ENCODE measurements at places on chromosomes 5 and 9.

DNA sequence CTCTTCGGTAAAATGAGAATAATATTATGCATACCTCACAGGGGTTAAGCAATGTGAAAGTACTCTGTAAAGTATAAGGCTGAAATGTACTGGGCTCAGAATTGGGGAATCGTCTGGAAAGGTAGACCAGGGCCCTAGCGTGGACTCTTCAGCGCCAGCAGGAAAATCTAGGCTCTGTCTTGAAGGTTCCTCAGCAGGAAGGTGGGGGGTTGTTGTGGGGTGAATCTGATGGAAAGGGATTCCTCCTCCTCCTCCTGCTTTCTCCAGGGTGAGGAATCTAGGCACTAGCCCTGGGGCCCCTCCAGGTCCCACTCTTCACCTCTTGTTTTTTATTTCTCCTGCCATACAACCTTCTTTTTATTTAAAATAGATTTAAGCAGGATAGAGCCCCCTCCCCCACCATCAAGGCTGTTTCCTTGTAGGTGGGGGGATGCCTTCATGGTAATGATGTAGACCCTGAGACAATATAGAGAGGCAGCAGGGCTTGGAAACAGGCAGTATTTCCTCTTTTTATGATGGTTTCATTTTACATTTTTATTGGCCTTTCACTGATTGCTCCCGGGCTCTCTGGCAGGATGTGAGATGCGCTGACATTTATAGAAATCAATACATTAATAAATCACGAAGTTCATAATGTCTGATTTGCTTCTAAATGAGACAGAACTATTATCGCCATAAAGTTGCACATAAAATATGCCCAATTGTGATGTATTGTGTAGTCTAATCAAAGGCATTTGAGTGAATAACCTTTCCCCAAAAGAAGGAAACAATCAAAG is 78.9 kb upstream of the GABRP start:
- no peak for DNase-seq

DNA sequence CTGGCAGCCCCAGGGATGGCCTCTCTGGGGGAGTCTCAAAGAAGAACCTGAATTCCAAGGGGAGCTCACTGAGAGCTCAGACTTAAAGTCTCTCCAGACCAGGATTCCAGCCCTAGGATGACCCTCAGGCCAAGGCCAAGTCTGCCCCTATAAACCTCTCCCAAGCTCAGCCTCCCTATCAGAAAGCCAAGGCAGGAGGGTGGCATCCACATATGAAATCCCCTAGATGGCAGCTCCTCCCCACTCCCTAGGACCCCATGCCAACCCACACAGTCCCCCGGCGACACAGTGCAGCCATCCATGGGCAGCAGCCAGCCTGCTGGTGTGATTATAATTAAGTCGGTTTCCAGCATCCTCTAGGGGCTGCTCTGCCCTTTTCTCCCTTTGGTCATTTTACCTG is 269.9 kb downstream of the CDK5RAP2 start:
- no peak for DNase-seq

GRCh38 chr5:132059043-132059695 is 1.3 kb upstream of the IL3 start:
- no peak for DNase-seq

DNA sequence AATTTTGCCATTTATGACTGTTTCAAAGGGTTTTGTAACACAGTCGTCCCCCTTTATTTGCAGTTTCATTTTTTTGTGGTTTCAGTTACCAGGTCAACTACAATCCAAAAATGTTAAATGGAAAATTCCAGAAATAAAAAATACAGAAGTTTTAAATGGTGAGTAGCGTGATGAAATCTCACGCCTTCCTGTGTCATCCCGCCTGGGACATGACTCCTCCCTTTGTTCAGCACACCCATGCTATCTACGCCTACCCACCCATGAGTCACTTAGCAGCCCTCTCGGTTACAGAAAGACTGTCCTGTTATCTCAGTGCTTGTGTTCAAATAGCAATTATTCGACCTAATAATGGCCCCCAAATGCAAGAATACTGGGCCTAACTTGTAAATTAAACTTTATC is 765.3 kb upstream of the ADAMTS16 start:
- DNase-seq, result no peak

GRCh38 chr5:97111616-97112015 is 30.8 kb downstream of the LIX1 start:
- DNase-seq, result no peak

DNA sequence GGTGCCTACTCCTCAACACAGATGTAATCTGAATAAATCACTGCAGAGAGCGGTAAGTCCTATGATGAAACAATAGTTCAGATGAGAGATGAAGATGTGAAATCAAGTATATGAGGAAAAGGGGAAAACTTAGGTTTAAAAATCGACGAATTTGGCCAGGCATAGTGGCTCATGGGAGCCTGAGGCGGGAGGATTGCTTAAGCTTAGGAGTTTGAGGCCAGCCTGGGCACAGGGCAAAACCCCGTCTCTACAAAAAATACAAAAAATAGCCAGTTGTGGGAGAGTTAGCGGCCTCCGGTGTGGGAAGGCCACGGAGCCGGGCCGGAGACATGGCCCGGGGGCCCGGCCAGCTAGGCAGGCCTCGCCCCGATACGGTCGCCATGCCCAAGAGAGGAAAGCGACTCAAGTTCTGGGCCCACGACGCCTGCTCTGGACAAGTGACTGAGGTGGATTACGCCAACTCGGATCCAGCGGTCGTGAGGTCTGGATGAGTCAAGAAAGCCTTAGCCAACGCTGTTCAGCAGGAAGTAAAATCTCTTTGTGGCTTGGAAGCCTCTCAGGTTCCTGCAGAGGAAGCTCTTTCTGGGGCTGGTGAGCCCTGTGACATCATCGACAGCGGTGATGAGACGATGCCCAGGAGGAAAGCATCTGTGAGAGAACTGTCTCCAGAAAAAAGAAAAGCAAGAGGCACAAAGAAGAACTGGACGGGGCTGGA is 62.8 kb upstream of the SUB1 start:
- no peak for DNase-seq

GRCh38 chr9:86836797-86837196 is 110.5 kb downstream of the GAS1 start:
- no peak for DNase-seq

GRCh38 chr5:141603923-141604717 is 14.7 kb downstream of the DIAPH1 start:
- no peak for DNase-seq

GRCh38 chr9:13330396-13331004 is 51.0 kb upstream of the MPDZ start:
- DNase-seq, result no peak

DNA sequence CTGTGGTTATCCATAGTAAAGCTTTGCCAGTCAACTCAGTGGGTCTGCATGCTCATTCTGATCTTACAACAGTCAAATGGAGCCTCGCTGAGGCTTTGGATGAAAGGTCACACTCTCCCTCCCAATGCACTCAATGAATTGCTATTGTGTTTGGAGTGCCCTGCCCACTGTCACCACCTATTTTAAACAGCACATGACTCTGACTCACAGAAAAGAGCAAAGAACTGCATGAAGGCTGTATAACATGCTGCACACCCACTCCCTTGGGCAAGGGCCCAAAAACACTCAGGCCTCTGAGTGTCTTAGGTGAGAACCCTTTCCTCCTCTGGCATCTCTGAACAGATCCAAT is 118.7 kb upstream of the CCDC112 start:
- no peak for DNase-seq

GRCh38 chr5:113283558-113283957 is 151.2 kb downstream of the TSSK1B start:
- no peak for DNase-seq

DNA sequence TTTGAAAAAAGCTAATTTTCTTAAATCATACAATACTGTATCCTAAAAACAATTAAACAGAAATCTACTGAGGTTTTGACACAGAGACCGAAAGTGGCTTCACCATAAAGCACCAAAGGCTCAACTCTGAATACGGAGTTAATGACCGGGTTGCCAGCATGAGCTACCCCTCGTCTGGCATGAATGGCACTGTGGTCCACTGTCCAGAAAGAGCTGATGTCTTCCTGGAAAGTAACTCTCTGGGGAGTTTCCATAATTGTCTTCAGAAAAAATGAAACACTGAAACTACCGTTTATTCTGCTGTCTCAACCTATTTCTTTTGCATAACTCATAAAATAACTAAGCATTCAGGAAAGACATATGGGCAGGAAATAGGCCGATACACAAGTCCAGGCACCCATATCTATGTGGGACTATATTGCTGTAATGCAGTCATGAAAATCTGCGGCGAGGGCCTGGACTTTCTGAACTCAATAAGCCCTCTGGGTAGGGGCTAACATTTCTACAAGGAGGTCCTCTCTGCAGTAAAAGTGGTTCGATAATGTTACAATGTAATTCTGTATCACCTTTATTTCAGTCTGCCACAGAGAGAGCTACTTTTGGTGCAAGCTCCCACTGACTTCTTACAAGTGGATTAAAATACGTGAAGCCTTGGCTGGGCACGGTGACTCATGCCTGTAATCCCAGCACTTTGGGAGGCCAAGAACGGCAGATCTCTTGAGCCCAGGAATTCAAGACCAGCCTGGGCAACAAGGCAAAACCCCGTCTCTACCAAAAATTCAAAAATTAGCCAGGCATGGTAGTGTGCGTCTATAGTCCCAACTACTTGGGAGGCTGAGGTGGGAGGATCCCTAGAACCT is 52.4 kb downstream of the ANKH start:
- no peak for DNase-seq

GRCh38 chr5:6736106-6736505 is 22.9 kb downstream of the TENT4A start:
- DNase-seq, result peak; percentile 47

- DNase-seq, result no peak
These were observed 72.4 kb downstream of the CTSL start for GRCh38 chr9:87798261-87798833.

DNA sequence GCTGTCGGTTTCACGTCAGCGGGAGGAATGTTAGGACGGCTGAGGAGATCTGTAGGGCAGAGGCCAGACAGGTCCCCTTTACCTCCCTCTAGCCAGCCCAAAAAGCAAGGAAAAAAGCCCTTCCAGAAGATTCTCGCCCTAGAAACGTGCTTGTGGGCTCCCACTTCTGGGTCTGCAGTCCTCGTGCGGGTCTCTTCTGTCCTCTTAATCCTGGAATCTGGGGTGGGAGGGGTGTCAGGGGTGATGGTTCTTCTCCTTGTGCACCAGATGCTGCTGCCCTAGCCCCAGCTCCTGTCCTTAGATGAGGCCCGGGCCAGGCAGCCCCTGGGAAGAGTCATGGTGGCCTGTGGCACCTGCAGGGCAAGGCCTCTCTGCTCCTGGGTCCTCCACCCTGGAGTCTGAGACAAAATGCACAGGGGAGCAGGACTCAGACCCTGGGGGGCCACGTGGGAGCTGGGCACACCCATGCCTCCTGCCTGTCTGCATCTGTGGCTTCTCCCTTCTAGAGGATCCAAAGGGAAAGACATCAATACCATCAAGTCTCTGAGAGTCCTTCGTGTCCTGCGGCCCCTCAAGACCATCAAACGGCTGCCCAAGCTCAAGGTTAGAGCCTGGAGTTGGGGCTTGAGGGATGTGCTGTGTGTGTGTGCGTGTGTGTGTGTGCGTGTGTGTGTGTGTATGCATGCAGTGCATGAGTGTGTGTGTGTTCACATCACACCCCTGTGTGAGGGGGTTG is 174.2 kb downstream of the CACNA1B start:
- DNase-seq, result no peak

DNA sequence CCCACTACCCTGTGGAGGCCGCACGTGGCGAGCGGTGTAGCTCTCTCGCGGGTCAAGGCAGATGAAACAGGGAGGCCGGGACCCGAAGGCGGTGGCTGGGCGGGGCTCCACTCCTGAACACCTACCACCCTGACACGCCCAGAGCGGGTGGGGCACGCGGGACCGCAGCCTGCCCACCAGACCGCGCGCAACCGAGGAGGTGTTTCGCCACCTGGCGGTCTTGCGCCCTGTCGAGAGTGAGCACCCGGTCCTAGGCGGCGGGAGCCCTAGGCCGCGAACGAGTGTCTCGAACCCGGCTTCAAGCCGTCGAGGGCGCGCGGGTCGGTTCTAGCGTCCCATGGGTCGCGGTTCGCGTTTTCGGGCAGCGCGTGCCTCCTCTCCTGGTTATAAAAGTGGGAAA is 2.2 kb upstream of the EXOSC3 start:
- no peak for DNase-seq

DNA sequence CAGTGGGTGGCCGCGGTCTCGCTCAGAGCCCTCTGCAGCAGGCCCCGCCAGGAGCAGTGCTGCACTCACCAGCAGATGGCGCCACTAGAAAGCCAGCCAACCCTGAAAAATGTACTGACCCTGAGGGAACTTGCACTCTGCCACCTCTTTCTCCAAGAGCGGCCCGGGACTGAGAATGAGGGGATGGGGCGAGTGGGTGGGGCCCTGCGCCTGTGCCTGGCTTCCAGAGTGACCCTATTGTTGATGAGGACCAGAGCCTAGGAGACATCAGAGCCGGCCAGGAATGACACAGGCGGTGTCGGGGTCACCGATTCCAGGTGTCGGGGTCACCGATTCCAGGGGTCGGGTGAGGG is 2.9 kb upstream of the IL17B start:
- DNase-seq, result no peak

- DNase-seq, result no peak
These were observed 2.2 kb downstream of the FBXL7 start for GRCh38 chr5:15502208-15502607.

DNA sequence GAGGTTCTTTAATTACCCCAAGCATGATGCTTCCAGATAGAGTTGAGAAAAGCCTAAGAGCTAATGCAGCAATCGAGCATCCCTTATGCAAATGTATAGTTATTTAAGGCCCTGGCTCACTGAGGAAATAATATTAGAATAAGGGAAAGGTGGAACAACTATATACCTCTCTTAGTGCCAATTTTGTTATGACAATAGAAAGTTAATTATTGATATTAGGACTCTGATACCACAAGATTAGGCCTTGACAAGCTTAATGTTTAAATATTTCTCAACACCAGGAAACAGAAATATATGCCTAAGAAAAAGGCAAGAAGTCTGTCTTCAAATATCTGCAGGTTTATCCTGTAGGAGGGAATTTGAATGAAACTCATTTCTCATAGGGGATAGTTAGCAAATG is 371.0 kb downstream of the PRELID2 start:
- no peak for DNase-seq

DNA sequence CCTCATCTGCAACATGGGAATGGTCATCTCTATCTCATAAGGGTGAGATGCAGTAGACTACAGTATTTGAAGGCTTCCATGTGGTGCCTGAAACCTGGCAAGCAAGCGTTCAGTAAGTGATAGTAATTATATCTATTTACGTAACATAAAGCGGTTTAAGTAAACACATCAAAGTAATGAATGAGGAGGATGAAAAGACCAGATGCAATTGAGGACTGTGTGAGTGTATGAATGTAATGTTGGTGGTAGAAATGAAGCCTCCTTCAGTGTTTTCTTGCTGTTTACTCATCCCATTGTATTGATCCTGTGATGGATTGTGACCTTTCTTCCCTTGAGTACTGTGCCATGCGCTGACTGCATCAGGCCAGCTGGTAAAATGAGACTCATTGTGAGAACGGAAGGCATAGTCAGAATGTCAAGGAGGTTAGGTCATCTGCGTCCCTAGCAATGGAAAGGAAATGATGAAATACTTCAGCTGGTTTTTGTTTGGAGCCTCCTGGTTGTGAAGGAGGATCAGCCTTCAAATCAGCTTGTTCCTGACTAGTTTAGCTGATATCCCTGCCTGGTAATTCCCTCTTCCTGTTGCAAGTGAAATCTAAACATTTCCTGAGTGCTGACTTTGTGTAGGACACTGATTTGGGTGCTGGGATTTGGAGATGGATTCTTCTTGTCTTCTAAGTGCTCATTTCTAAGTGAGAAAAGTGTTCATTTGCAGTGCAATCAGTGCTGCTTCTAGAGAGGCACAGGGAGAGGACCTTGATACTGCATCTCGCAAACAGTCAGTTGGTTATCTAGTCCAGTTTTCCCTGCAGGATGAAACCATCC is 35.6 kb downstream of the TNFSF8 start:
- DNase-seq, result peak; percentile 17

- DNase-seq, result no peak
These were observed 25.5 kb upstream of the FBP1 start for GRCh38 chr9:94664801-94665200.

All from NCI-H187 treated with DMSO at 0.1 percent for 48 hours (cell line).